ENCODE measurements at places on chromosomes 6 and 20.
A peak's percentile ranks its signal among the peaks of the same experiment; 100 is the strongest.

- no peak for DNase-seq
Observed at GRCh38 chr6:23522792-23523547, 603.0 kb upstream of the NRSN1 start.

GRCh38 chr6:99905209-99906106, 88.6 kb downstream of the MCHR2 start:
- DNase-seq = peak; percentile 79

GRCh38 chr6:53604623-53605190, 59.8 kb upstream of the GCLC start:
- no peak for DNase-seq

DNA sequence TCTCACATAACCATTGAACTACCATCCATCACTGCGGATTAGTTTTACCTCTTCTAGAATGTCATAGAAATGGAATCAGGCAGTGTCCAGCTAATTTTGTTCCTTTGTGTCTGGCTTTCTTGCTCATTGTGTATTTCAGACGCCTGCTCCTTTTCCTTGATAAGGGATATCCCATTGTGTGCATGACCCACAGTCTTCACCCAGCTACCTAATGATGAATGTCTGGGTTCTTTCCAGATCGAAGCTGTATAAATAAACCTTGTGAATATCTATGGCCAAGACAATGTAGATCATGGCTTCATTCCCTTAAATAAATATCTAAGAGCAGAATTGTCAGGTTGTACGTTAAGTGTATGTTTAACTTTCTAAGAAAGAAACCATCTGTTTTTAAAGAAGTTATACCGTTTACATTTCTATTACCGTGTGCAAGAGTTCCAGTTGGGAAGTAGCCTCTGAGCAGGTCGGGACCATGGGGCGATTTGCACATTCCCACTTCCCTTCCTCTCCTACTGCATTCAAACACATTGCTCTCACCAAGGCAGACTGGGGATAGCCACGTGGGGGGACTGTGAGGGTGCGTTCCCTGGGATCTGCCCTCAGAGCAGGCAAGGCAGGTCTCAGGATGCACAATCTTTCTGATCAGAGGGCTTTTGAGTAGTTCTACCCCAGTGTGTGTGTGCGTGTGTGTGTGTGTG, 13.1 kb downstream of the CD93 start:
- DNase-seq = no peak

DNA sequence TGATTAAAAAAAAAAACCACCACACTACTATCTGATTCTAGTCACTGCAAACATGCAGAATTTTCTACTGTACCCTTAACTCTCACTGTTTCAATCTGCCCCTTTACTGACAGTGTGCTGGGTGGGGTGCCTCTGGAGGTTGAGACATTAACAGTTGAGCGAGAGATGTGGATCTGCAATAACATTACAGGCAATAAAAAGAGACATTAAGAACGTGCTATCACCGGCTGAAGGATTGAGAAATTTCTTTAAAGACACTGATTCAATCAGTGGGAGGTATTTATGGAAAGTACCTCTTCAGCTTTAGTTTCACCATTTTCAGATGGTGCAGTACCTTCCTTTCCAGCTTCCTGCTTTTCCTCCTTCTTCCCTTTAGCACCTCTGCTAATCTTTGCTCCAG, 32.5 kb downstream of the HMGN3 start:
- DNase-seq = no peak

DNA sequence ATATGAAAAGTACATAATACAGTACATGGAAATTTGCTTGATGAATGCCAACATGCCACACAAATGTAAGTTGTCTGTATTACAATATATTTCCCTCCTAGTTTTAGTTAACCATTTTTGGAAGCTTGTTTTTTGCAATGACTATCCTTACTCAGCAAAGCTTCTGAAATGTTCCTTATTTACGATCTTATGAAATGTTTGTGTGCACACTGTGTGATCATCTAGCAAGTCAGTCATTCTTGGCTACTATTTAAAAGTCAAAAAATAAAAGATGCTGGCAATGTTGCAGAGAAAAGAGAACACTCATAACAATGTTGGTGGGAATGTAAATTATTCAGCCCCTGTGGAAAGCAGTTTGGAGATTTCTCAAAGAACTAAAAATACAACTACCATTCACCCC, 33.8 kb downstream of the SUMO4 start:
- no peak for DNase-seq

DNA sequence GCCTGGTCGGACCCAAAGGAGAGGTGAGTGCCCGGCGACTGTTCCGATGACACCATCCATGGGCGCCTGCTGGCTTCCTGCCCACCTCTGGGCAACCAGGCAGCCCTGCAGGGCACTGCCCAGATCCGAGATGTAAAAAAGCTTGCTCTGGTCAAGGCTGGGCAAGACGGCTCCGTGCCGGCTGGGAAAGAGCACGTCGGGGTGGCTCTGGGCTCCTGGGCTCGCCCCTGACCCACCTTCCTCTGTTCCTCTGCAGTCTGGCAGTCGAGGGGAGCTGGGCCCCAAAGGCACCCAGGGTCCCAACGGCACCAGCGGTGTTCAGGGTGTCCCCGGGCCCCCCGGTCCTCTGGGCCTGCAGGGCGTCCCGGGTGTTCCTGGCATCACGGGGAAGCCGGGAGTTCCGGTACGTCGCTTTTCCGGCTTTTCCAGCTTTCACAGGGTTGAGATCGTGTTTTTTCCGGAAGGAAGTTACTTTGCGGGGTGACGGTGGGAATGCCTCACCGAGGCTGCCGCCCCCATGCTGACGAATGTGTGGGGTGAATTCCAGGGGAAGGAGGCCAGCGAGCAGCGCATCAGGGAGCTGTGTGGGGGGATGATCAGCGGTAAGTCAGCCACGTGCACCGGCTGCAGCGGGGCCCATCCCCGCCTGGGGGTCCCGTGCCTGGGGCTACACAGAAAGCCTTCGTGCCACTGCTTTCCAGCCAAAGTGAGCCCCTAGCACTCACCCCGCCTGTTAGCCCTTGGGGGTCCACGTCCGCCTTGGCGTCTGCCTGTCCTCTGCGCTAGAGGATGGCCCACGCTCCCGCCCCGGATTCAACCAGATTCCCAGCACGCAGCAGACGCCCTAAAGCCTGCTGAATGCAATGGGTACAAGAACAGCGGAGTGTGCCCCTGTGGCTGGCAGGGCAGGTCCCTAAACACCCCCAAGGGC, 19.3 kb downstream of the COL9A3 start:
- no peak for DNase-seq

GRCh38 chr6:3523966-3524365, 67.1 kb upstream of the SLC22A23 start:
- no peak for DNase-seq

GRCh38 chr20:17747431-17747846, 47.7 kb downstream of the BANF2 start:
- peak; percentile 88 for DNase-seq

DNA sequence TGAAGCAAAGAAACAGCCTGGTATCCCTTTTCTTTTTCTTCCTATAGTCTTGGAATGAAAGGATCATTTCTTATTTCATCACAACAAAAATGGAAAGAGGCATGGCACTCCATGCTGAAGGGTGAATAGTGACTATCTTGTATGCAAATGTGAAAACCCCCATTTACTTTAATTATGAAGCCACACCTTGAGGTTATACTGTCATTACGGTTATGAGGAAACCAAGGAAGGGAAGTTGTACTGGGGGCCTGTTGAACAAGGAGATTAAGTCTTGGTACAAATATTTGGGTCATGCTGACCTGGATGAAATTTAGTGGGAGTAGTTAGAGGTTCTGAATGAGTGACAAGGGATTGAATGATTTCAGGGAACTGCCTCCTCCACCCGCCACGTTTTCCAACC, 8.7 kb upstream of the STXBP5 start:
- DNase-seq = no peak

DNA sequence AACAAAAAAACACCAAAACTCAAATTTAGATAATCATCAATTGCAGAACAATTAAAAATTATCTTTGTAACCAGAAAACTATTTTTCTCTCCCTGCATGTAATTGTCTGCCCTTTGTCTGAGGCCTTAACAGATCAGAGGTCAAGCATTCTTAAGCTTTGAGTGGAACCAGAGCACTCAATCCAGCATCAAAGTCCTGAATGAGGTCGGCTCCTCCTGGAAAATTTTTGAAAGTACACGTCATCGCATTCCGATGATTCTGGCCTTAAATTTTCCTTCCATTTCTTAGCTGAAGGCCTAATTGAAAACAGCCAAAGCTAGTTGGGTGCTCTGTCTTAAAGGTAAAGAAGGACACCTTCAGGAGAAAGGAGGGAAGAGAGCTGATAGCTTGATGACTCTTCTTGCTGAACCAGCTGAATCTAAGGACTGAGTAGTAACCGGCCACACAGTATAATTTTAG, 510.2 kb upstream of the SULF2 start:
- DNase-seq = peak; percentile 98

DNA sequence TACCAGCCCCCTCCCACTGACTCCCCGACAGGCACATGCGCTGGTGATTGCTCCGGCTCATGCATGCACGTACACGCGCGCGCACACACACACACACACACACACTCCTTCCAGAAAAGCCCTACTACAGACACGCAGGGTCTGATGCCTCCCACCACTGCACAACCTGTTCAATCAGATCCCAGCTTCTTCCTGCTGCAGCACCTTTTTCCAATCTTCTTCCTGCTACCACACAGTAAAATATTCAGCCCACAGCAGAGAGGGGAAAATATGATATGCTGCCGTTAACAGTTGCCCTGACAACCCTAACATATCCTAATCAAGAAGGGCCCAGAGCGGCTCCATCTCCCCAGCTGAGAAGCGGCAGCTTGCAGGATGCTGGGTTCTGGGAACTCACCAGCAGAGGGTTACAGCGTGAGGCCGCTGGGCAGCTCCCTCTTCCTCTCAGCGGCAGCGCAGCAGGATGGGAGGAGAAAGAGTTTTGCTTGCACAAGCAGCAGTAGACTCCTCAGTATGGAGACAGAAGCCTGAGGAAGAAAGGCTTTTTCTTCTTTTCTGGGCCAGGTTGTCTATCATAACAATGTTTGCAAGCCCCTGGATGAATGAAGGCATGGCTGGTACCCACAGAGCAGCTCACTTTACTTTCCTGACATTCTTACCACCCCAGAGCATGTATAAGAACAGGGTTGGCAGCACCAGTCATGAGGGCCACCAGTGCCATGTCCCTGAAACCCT, 23.9 kb downstream of the MAP7 start:
- DNase-seq = peak; percentile 42

DNA sequence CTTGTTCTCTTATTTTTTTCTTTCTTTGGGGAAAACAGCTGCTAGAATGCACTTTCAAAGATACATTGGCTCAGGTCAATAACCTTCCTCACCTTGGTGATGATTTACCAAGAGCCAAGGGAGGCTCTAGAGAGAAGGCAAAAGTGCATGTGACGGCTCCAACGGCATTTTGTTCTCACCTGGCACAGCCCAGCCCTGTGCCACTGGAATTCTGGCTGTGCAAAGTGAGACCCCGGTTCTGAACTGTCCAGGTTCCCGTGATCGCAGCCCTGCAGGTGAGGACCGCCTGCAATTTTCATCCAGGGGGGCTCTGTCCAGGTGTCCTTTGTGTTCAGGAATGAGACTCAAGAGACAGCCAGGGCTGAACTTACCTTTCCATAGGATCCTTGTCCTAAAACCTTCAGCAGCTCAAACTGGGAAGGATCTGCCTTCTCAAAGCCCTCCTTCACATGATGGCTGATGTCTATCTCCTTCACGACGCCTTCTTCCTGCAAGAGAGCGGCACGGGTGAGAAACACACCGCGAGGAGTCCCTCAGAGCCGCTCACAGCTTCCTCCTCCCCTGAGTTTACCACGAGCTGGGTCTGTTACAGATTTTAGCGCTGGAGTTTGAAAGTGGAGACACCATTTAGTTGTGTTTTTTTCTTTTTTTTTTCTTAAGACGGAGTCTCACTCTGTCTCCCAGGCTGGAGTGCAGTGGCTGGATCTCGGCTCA, 48.0 kb downstream of the RAMACL start:
- DNase-seq = no peak

GRCh38 chr20:31536575-31536974, 22.3 kb downstream of the HM13 start:
- no peak for DNase-seq

- DNase-seq = no peak
Observed at GRCh38 chr6:126897758-126898157, 220.7 kb upstream of the RSPO3 start.

- DNase-seq = no peak
Observed at GRCh38 chr6:35230498-35230897, 16.7 kb downstream of the SCUBE3 start.

GRCh38 chr20:19218411-19218810, 6.0 kb downstream of the SLC24A3 start:
- DNase-seq = no peak

- no peak for DNase-seq
Observed at GRCh38 chr6:71822625-71823024, 63.7 kb upstream of the RIMS1 start.

- DNase-seq = no peak
Observed at GRCh38 chr20:47749339-47749738, 35.9 kb downstream of the SULF2 start.

GRCh38 chr6:170008294-170008785, 256.9 kb downstream of the ERMARD start:
- no peak for DNase-seq

DNA sequence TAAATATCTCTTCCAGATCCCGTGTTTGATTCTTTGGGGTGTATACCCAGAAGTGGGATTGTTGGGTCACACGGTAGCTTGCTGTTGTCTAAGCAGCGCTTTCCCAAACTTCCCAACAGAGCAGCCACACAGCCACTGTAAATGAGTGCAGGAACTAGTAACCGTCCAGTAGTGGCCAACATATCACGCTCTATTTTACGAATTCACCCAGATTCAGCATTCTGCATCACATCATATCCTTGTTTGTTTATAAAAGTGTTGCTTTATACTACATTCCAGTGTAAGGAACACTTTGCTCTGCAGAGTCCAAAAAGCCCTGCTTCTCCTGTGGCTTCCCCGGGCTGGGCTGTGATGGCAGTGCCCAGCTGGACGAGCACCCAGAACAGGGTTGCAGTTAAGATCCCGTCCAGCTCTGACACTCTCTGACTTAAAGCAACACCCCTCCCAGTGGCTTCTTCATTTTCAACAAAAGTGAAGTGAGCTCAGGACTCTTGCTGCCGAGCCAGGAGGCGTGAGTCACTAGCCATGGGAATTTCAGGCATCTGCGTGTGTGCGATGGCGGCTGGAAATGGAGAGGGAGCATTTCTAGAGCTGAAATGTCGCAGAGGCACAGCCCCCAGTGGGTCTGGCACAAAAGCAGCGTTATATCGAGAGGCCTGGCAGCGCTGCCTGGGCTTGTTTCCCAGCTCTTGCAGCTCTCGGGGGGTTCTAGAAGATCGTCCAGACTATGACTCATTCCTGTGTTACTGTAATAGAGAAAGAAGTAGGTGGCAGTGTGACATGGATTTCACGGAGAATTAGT, 216.3 kb upstream of the ECI2 start:
- DNase-seq = peak; percentile 95

GRCh38 chr6:154111025-154111424, 72.0 kb downstream of the OPRM1 start:
- peak; percentile 41 for DNase-seq

Data from ELR (cell line).